Coronary artery (tissue), 2 donors: ENCODE measurements at places on chromosomes 13 and 19.

- no peak for DNase-seq
Measured at GRCh38 chr19:47430041-47430802, 10.9 kb upstream of the MEIS3 start.

GRCh38 chr13:80173224-80173623 lies 167.7 kb downstream of the SPRY2 start:
- no peak for DNase-seq

DNA sequence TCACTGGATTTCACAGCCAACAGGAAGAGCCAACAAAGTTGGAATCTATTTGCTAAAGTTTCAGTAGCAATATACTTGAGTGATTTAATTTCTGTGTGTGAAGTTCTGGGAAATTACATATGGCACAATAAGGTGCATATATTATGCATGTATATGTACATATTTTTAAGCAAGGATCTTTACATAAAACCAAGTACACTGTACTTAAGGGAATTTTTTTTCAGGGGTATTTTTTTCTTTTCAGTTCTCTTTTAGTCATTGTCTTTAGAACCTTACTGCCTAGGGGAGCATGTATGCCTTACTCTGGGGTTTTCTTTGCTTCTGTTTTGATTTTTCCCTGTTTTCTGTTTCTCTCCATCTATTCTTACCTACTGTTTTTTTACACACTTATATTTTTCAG lies 7.4 kb downstream of the RAP2A start:
- DNase-seq: no peak

GRCh38 chr13:30984620-30985019 lies 52.2 kb downstream of the TEX26 start:
- no peak for DNase-seq

- DNase-seq: no peak
Measured at GRCh38 chr13:48531416-48532255, 1.2 kb downstream of the RCBTB2 start.

DNA sequence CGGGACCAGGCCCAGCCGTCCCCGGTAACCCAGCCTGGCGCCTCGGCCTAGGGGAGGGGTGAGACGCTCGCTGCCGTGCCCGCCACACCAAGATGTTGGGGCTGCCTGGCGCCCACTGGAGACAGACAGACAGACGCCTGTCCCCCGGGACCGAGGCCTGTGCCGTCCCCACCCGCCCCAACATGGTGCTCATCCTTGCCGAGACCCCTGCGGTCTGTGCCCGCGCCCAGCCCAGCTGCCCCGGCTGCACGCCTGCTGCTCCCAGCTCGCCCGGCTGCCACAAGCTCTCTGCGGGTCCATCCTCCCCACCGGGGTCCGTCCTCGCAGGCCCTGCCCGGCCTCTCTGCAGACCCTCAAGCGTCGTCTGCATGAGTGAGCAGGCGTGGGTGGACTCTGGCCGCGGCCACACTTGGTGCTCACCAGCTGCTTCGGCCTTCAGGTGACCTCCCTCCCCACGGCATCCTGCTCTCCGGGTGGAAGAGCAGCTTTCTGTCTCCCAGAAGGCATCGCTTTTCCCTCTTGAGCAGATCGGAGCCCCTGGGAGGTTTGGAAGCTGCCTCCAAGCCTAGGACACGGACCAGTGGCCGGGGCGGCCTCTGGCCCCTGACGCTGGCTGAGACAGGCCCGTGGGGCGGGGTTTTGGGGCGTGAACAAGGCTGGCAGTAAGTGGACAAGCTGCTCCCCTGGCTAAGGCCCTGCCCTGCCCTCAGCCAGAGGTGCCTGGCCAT lies 6.7 kb upstream of the TMPRSS9 start:
- DNase-seq: no peak

DNA sequence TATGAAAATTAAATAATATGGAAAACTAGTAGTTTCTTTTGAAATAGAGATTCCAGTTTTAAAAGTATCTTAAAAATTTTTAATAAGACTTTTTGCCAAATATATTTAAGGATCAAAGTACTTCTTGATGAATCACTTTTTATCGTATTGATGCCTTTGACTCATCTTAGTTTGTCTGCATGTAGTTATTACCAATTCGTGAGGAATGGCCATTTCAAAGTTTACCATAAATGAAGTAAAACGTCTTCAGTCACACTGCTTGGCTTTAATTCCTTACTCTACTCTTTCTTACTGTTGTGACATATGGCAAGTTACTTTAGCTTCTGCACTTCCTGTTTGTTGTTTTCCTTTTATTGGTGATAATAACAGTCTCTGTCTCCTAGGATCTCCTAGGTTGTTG lies 38.3 kb downstream of the NDFIP2 start:
- DNase-seq: no peak

GRCh38 chr13:80923907-80924306 lies 583.0 kb upstream of the SPRY2 start:
- no peak for DNase-seq

GRCh38 chr13:37601648-37602440 lies 3.3 kb upstream of the POSTN start:
- DNase-seq: no peak

DNA sequence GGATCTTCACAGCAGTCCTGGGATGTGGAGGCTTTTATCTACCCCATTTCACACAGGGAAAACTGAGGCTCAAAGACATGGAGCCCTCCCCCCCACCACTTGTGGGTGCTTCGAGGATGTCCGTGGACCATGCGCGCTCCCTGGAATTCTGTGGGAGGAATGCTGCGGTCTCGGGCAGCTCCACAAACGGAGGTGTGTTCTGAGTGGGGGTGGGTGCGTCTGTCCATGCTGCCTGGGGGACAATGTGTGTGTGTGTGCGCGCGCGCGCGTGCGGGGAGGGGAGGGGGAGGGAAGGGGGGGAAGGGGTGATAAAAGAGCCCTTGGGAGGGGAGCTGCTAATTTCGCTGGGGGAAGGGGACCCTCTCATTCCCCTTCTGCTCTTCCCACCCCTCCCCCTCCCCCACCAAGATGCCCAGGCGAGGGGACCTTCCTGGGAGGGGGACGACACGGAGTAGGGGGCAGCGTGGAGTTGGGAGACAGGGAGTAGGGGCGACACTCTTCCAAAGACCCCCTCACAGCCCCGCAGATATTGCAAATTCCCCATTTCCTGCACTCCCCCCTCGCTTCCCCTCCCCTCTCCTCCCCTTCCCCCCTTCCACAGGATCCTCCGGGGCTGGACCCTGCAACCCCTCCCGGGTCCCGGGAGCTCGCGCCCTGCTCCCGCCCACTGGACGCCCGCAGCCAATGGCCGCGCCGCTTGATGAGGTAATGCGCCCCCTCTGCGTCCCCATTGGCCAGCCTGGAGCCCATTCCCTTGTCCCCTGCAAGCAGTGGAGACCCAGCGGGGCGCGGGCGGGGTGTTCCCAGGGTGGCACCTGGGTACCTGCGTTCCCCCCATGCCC lies 18.9 kb upstream of the ZNRF4 start:
- no peak for DNase-seq

DNA sequence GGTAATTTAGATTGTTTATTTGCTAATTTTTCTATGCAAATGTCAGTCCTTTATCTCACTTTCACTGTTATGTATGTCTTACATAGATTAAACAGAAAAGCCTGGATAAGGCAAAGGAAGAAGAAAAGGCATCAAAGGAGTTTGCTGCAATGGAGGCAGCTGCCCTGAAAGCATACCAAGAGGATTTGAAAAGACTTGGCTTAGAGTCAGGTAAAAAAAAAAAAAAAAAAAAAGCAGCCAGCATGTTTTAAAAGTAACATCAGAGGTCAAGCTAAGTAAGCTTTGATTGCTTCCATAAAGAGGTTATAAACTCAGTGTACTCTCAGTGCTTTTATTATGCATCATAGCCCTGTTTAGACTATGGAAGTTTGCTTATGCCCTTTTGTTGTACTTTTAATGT lies 3.8 kb downstream of the WBP4 start:
- no peak for DNase-seq

GRCh38 chr13:44905556-44905955 lies 83.7 kb downstream of the NUFIP1 start:
- no peak for DNase-seq
